T-cell (primary cell): ENCODE measurements at places on chromosomes 3 and 15.

GRCh38 chr3:13023235-13023970 lies 49.8 kb downstream of the IQSEC1 start:
- no peak for DNase-seq

- DNase-seq: no peak
These were observed 84.6 kb upstream of the PFN2 start for GRCh38 chr3:150055332-150055731.

DNA sequence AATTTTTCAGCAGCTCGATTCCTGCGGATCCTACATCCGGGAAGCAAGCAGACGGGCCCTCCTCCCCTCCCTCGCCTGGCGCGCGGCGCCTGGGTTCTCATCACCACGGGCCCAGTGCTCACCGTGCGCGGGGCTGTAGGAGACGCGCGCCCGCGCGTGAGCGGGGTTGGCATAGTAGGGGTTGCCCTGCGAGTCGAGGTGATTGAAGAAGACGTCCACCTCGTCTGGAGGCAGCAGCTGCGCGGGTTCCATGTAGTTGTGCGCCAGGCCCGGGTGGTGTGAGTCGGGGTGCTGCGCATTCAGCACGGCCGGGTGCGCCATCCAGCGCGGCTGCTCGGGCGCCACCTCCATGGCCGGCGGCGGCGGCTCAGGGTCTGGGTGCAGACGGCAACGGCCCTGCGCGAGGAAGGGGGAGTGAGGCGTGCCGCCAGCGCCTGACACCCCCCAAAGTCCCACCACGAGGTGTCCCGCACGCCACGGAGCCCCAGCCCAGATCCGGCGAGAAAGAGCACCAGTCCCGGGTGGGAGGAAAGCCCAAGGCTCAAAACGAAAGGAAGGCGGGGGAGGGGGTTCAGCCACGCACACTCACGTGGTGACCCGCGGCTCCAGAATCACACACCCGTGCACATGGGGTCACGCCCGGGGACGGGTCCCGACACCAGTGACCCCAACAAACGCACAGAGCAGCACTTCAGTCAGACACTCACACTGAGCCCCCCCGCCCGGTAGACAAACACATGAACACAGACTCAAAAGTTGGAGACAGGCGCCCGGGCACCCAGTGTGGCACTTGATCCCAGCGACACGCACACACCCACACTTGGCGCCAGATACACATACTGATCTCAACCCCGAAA lies 6.1 kb downstream of the GATA2 start:
- no peak for DNase-seq

DNA sequence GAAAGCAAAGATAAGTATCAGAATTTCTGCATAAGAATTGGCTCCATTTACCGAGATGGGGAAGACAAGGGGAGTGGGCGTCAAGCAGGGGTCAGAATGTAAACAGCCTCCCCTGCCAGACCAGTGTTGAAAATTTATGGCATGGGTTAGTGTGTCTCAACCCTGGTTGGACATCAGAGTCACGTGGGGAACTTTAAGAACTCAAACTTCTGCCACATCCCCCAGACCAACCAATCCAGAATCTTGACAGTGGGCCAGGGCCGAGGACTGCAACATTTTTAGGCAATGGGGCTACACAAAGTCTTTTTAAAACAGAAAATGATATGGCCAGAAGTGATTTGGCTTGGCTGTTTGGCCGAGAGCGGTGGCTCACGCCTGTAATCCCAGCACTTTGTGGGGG lies 14.3 kb upstream of the MASP1 start:
- DNase-seq: no peak

DNA sequence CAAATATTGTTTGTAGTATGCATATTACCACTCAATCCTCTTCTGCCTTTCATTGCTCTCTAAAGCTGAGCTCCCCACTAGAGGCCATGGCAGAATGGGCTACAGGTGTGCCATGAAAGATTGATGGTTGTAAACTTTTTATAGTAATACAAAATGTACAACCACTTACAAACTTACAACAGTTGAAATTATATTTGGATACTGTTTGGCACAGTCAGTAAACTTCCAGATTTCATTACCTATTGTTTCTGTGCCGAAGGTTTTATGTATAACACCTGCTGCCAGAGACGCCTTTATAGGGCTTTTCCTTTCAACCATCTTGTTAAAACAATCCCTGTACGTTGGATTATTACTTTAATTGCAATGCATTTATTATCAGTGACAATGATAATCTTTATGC lies 7.0 kb downstream of the ROPN1 start:
- no peak for DNase-seq

GRCh38 chr3:25870452-25870851 lies 80.6 kb downstream of the OXSM start:
- no peak for DNase-seq

GRCh38 chr3:192935441-192935840 lies 17.8 kb upstream of the MB21D2 start:
- no peak for DNase-seq

DNA sequence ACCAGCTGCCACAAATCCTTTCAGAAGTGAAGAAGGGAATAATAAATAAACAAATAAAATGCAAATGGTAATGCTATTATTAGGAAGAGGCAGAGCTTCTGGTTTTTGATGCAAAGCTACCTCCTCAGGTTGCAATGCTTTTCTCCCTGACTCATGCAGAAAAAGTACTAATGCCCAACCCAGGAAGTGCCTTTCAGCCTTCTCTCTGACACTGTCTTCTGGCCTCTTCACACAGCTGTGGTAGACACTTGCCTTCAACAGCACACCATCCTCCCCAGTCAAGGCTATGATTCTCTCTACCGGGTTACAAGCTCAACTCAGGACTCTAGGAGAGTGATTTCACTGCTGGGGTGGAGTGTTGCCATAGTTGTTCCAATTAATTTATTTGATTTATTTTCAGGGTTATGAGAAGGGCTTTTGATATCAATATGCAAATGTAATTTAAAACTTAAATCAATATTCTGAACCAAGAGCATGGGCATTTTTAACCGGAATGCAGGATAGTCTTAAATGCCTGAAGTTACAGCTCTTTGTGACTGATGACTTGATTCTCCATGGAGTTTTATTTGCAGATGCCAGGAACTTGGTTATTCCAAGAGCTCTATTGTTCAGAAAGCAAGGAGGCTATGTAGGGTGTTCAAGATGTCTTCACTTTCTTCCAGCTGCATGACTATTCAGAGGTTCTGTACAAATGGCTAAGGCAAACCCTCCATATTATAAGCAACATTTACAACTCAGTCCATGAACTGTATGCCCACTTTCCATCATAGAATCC lies 27.1 kb upstream of the GALNT15 start:
- no peak for DNase-seq

- no peak for DNase-seq
These were observed 149.8 kb downstream of the TMCO5A start for GRCh38 chr15:38084289-38084688.

GRCh38 chr15:55241891-55242290 lies 45.1 kb upstream of the RSL24D1 start:
- no peak for DNase-seq

GRCh38 chr3:78879295-78879860 lies 888.4 kb downstream of the ROBO1 start:
- no peak for DNase-seq

GRCh38 chr3:61664105-61664482 lies 102.7 kb downstream of the PTPRG start:
- no peak for DNase-seq

DNA sequence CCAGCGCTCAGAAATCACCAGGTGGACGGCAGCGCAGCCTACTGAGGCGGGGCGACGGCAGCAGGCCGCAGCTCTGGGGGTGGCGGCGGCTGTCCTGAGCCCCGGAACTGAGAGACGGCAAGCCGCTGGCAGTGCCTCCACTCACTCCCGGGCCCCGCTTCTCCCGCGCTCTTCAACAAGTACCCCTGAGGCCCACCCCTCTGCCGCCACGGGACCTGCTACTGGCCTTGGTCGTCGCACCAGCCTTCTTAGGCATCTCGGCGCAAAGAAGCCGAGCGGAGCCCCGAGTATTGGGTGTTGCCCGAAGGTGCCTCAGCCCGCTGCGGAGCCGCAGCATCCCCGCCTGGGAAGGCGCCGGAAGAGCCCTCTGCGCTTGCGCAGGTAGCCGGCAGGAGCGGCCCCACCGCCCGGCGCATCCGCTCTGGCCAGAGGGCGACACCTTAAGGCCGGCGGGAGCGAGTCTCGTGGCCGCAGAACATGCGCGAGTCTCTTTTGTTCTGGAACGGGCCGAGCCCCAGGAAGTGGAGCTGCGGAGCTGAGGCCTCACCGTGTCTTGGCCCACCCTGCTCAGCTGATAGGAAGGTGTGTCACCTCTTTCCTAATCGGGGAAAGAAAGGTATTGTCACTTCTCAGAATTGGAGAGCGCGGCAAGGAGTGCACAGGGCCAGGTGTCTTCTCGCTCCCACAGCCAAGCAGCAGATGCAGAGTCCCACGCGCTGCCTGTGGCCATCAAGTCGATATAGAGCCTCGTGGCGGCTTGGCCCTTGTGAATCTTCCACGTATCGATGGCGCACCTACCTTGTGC lies at the start of gene C15orf40:
TSS of gene C15orf40 (minus strand) at position 369 of the 805 bp plus-strand sequence. CDS start at position 337, 32 bp downstream.
- peak; percentile 77 for DNase-seq
